Activated CD8-positive, alpha-beta T cell treated with anti-CD3 and anti-CD28 coated beads, Interleukin-2, amount 10 ng/mL, durations not matched to agents 7 days and 5 days (primary cell): ENCODE measurements at places on chromosomes 13 and 19. TPM values are rescaled to one million over a fixed set of nuclear protein-coding genes. Genes with fewer than 3 reads are reported as not detected.
A peak's percentile ranks its signal among the peaks of the same experiment; 100 is the strongest.

DNA sequence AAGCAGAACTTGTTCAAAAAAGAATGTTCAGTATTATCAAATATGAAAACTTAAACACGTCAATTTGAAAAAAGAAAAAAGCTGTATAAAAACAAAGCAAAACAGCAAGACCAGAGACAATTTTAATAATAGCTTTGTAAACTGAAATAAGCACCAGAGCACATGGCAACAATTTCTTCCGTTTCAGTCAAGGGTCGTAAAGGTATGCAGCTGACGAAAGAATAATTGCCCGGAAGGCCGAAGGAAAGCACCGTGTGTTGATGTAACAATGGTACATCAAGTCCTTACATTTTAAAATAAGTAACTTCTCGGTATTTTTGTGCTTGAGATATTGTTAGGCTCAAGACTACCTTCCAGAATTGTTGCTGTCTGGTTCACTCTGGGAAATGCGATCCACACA, 1.7 kb downstream of the PROSER1 start:
- H3K27me3 ChIP-seq = no peaks in the 10 kb centered on the region
- H3K4me3 ChIP-seq = peak overlapping the region; percentile 90
- H3K36me3 ChIP-seq = peaks cover 30% of the 10 kb centered on the region
- peaks cover 50% of the 10 kb centered on the region for H3K4me1 ChIP-seq
- peak; percentile 48 for DNase-seq
- peak overlapping the region; percentile 90 for H3K27ac ChIP-seq

The ZNF135 gene
- total RNA-seq = 1.3 TPM

- H3K4me1 ChIP-seq = no peaks in the 10 kb centered on the region
- H3K27me3 ChIP-seq = peaks cover 6% of the 10 kb centered on the region
- H3K4me3 ChIP-seq = no peak overlapping the region
- DNase-seq = no peak
- no peaks in the 10 kb centered on the region for H3K36me3 ChIP-seq
- no peak overlapping the region for H3K27ac ChIP-seq
These were observed 25.3 kb downstream of the POMP start for GRCh38 chr13:28684257-28684656.

- DNase-seq = no peak
- no peaks in the 10 kb centered on the region for H3K27me3 ChIP-seq
- H3K4me1 ChIP-seq = no peaks in the 10 kb centered on the region
- H3K4me3 ChIP-seq = no peak overlapping the region
These were observed 1074.3 kb upstream of the SLC10A2 start for GRCh38 chr13:104140552-104140951.

DNA sequence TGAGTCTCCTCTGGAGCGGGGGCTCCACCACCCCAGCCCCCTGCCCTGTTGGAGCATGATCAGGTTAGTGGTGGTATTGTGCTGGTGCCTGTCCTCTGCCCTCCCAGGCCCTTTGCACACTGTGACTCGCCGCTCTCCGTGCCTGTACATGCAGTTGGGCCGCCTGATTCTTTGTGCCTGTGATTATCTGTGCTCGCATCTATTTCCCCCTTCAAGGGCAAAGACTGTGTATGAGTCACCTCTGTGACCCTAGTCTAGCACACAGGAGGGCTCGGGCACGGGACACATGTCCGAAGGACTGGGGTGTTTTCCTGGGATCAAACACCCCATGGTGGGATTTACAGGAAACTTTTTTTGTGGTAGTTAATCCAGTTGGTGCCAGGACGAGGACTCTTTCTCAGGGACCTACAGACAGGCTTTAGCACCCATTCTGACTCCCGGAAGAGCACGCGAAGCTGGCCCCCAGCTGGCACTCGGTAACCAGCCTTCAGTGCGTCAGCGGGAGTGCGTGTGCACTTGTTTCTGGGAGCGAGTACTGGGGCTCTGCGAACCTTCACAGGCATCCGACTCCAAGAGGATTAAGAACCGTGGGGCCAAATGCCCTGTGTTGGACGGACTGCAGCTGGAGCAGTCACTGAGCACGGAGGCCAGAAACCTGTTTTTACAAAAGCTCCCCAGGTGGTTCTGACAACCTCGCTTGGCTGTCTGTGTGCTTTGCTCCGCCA, 6.7 kb downstream of the PPP1R37 start:
- DNase-seq = no peak
- no peaks in the 10 kb centered on the region for H3K27me3 ChIP-seq
- H3K4me1 ChIP-seq = peaks cover 69% of the 10 kb centered on the region
- H3K4me3 ChIP-seq = no peak overlapping the region

The SMAD9 gene
- not detected for total RNA-seq

DNA sequence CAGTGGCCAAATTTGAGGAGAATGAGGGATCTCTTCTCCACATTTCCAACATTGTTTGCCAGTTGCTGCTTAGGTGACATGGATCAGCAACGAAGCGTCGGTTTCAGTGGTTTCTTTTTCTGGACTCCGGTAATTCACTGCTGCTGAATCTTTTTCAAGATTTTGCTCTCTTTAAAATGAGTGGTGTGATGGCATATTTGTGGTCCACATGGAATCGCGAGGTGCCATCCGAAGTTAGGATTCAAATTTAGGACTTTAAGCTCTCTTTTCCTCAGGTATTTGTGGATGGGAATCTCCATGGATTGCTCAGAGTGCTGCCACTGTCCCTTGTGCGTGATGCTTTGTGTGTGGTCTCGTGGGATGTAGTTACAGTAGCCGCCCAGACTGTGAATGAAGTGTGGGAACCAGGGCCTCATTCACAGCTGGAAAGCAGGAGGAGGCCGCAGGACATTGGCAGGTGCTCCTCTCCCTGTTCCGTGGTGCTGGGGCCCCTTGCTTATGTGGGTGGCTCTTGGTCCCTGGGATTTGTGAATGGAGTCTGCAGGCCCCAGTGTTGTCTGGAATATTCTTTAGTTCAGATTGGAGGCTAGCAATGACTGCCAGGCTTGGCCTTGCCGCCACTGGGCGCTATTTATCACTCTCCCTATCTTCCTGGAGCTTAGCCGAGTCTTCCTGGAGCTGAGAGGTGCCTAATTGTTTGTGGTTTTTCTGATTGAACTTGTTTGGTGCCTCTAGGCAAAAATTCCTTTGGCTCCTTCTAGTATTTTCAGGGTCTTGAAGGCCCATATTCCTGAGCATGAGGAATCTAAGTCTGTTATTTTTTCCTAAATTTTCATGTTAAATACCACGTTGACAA, 1.5 kb downstream of the ILF3 start:
- H3K27me3 ChIP-seq = no peaks in the 10 kb centered on the region
- peaks cover 48% of the 10 kb centered on the region for H3K36me3 ChIP-seq
- H3K4me3 ChIP-seq = peak overlapping the region; percentile 84

DNA sequence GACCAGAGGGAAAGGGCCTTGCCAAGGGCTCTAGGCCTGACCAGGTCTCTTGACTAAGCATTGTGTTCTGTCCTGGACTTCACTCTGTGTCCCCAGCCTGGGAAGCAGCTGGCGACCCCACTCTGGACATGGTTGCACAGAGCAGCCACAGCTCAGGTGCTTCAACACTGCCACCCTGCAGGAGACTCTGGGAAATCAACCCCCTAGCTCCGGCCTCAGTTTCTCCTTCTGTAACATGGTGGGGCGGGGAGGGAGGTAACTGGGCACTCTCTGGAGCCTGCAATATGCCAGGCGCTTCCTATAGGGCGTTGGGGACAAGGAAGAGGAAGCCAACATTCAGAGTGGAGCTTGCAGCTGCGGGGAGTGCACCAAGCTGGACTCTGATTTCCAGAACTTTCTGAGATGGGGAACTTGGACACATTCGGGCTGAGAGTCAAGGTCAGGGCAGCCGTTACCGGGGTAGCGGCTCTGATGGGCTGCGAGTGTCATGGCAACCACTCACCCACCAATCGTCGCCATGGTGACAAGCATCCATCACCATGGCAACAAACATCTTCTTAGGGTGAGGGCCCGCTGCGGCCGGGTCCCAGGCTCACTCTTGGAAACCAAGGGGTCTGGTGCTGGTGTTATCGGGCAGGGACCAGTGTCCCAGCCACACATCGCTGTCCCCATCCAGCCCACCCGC, 12.8 kb downstream of the F2RL3 start:
- no peak for DNase-seq
- H3K27ac ChIP-seq = no peak overlapping the region
- H3K4me3 ChIP-seq = no peak overlapping the region
- peaks cover 20% of the 10 kb centered on the region for H3K4me1 ChIP-seq
- peaks cover 9% of the 10 kb centered on the region for H3K27me3 ChIP-seq

GRCh38 chr19:55047951-55048350, 9.9 kb upstream of the GP6 start:
- no peak for DNase-seq
- no peak overlapping the region for H3K27ac ChIP-seq
- H3K36me3 ChIP-seq = peaks cover 63% of the 10 kb centered on the region
- no peaks in the 10 kb centered on the region for H3K27me3 ChIP-seq
- H3K4me3 ChIP-seq = no peak overlapping the region
- H3K4me1 ChIP-seq = peaks cover 13% of the 10 kb centered on the region

The VSIG10L gene
- 1.8 TPM for total RNA-seq

DNA sequence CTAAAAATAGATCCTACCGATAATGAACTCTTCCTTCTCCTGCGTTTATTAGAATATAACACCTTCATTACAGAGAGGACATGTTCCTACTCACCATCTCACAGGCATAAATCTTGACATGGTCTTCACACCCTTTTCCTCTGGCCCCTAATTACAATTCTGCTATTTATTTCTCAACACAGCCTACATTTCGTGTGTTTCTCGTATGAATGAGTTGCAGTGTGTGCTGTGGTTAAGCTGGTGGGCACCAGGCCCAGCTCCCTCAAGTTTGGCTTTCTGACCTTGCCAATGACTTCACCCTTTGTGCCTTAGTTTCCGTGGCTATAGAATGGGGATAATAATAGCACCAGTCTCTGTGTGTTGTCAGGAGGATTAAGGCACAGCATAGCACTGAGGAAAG, 12.3 kb upstream of the KATNAL1 start:
- H3K36me3 ChIP-seq = no peaks in the 10 kb centered on the region
- H3K27ac ChIP-seq = no peak overlapping the region
- H3K4me1 ChIP-seq = no peaks in the 10 kb centered on the region
- H3K27me3 ChIP-seq = peaks cover 8% of the 10 kb centered on the region
- no peak for DNase-seq
- H3K4me3 ChIP-seq = no peak overlapping the region

- no peak for DNase-seq
- no peaks in the 10 kb centered on the region for H3K36me3 ChIP-seq
- H3K27me3 ChIP-seq = no peaks in the 10 kb centered on the region
- H3K4me1 ChIP-seq = no peaks in the 10 kb centered on the region
- H3K4me3 ChIP-seq = no peak overlapping the region
These were observed 270.6 kb downstream of the FGF14 start for GRCh38 chr13:102131246-102131645.

The TPT1 gene
- 3,981 TPM for total RNA-seq

DNA sequence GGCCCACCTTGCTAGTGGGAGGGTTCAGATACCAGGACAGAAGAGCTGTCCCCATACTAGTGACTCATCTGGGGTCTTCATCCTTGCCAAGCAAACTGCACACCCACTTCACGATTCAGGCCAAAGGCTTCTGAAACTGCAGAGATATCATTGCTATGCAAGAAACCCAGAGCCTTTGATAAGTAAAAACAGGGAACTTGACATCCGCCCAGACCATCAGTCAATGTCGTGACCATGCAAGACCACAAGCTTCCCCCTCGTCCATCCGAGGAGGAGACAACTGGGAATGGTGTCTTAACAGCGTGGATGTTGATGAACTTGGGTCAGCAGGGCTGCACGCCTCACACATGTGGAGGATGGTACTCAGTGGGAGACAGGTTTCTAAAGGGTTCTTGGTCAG, 58.0 kb downstream of the ABCC4 start:
- H3K27ac ChIP-seq = no peak overlapping the region
- H3K36me3 ChIP-seq = peaks cover 3% of the 10 kb centered on the region
- H3K27me3 ChIP-seq = no peaks in the 10 kb centered on the region
- no peak overlapping the region for H3K4me3 ChIP-seq

GRCh38 chr19:35090506-35091214, 25.0 kb upstream of the FXYD3 start:
- H3K36me3 ChIP-seq = no peaks in the 10 kb centered on the region
- no peak overlapping the region for H3K27ac ChIP-seq
- peaks cover 10% of the 10 kb centered on the region for H3K4me1 ChIP-seq
- DNase-seq = peak; percentile 52

GRCh38 chr13:24922387-24922744, 158.4 kb downstream of the RNF17 start:
- peak overlapping the region; percentile 99 for H3K4me3 ChIP-seq
- H3K27me3 ChIP-seq = no peaks in the 10 kb centered on the region
- DNase-seq = peak; percentile 45
- H3K27ac ChIP-seq = peak overlapping the region; percentile 94
- peaks cover 8% of the 10 kb centered on the region for H3K36me3 ChIP-seq
- H3K4me1 ChIP-seq = peaks cover 30% of the 10 kb centered on the region

DNA sequence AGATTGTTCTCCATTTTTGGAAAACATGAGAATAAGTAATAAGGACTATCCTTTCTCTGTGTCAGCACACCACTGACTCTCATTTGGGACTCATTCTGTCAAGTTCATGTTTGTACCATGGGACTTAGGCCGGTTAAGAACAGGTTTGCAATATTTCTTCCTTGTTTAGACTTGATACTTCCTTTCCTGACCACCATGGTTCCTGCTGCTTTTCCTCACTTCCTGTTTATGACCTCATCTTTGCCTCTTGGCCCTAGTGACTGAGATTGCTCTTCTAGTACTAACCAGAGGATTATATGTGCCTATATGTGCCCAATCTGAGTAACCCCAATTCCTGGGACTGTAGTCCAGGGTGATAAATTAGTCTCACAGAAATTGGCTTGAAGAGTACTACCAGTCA, 32.5 kb upstream of the NDFIP2 start:
- H3K27ac ChIP-seq = peak overlapping the region; percentile 5
- DNase-seq = no peak
- no peaks in the 10 kb centered on the region for H3K27me3 ChIP-seq

DNA sequence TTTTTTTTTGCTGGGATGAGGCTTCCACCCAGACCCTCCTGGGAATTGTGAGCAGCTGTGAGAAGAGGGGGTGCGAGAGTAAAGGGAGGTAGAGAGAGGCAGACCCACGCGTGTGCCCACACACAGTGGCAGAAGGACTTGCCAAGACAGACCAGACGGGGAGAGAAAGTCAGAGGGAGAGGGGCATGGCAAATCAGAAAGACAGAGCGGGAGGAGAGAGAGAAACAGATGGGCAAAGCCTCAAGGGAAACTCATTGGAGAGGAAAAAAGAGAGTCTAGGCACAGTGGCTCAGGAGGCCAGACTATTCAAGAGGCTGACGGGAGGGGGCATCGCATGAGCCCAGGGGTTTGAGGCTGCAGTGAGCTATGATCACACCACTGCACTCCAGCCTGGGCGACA, 17.0 kb downstream of the CATSPERG start:
- H3K27ac ChIP-seq = no peak overlapping the region
- peaks cover 4% of the 10 kb centered on the region for H3K27me3 ChIP-seq
- no peak for DNase-seq
- no peaks in the 10 kb centered on the region for H3K36me3 ChIP-seq

GRCh38 chr13:42119875-42120274, 71.4 kb downstream of the DGKH start:
- H3K27ac ChIP-seq = no peak overlapping the region
- H3K4me1 ChIP-seq = no peaks in the 10 kb centered on the region
- H3K4me3 ChIP-seq = no peak overlapping the region
- H3K27me3 ChIP-seq = no peaks in the 10 kb centered on the region
- DNase-seq = no peak

GRCh38 chr19:51365211-51365964, 800 bp downstream of the ETFB start:
- H3K4me1 ChIP-seq = peaks cover 76% of the 10 kb centered on the region
- H3K27ac ChIP-seq = peak overlapping the region; percentile 94
- peaks cover 37% of the 10 kb centered on the region for H3K36me3 ChIP-seq
- peak; percentile 44 for DNase-seq
- no peaks in the 10 kb centered on the region for H3K27me3 ChIP-seq
- peak overlapping the region; percentile 96 for H3K4me3 ChIP-seq
